Cardiac muscle cell (in vitro differentiated cells and primary cell): ENCODE measurements at places on chromosomes 7 and 10. TPM values are rescaled to one million over a fixed set of nuclear protein-coding genes. Genes with fewer than 3 reads are reported as not detected.

- peaks cover 2% of the 10 kb centered on the region for H3K27me3 ChIP-seq
- DNase-seq, result peak; percentile 78
- no peak overlapping the region for H3K27ac ChIP-seq
- no peaks in the 10 kb centered on the region for H3K36me3 ChIP-seq
Observed at GRCh38 chr7:113087071-113087998, 708 bp upstream of the GPR85 start.

GRCh38 chr7:111498391-111499007, 63.8 kb downstream of the IMMP2L start:
- no peaks in the 10 kb centered on the region for H3K4me1 ChIP-seq
- H3K36me3 ChIP-seq, result no peaks in the 10 kb centered on the region
- H3K4me3 ChIP-seq, result no peak overlapping the region
- H3K27ac ChIP-seq, result no peak overlapping the region
- H3K27me3 ChIP-seq, result no peaks in the 10 kb centered on the region

- H3K4me1 ChIP-seq, result peaks cover 26% of the 10 kb centered on the region
- peak overlapping the region; percentile 1 for H3K27ac ChIP-seq
- H3K36me3 ChIP-seq, result peaks cover 10% of the 10 kb centered on the region
- no peaks in the 10 kb centered on the region for H3K27me3 ChIP-seq
- H3K4me3 ChIP-seq, result no peak overlapping the region
Observed at GRCh38 chr7:43872406-43873110, 3.2 kb upstream of the MRPS24 start.

DNA sequence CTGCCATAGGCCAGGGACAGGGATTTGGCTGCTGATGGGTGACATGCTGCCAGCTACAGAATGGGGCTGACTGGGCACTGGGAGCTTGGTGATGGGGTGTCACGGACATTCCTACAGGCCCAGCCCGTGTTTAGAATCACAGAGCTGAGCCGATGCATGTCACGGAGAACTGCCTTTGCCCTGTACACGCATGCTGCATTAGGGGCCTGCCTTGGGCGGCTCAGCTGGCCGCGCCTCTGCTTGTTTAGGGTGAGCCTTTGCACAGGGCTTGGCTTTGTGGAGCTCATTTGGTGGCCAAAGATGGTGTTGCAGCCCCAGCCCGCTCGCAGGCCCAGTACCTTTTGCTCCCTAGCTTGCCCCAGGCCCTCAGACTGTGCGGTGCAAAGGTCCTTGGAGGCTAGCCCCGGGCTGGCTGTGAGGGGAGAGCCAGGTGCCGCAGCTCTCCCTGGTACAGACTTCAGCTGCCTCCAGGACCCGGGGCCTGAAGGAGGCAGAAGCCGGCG, 108.4 kb upstream of the BTBD16 start:
- H3K36me3 ChIP-seq, result no peaks in the 10 kb centered on the region
- H3K27me3 ChIP-seq, result no peaks in the 10 kb centered on the region
- no peak overlapping the region for H3K27ac ChIP-seq
- no peak for DNase-seq
- peak overlapping the region; percentile 39 for H3K4me3 ChIP-seq

GRCh38 chr7:157587805-157588560, 251.2 kb downstream of the DNAJB6 start:
- H3K27ac ChIP-seq, result no peak overlapping the region
- H3K27me3 ChIP-seq, result no peaks in the 10 kb centered on the region
- no peak for DNase-seq
- H3K36me3 ChIP-seq, result no peaks in the 10 kb centered on the region

- no peak for DNase-seq
- H3K4me3 ChIP-seq, result no peak overlapping the region
- no peaks in the 10 kb centered on the region for H3K27me3 ChIP-seq
- no peak overlapping the region for H3K27ac ChIP-seq
- no peaks in the 10 kb centered on the region for H3K4me1 ChIP-seq
- no peaks in the 10 kb centered on the region for H3K36me3 ChIP-seq
Observed at GRCh38 chr10:77590344-77591237, 47.0 kb downstream of the KCNMA1 start.

DNA sequence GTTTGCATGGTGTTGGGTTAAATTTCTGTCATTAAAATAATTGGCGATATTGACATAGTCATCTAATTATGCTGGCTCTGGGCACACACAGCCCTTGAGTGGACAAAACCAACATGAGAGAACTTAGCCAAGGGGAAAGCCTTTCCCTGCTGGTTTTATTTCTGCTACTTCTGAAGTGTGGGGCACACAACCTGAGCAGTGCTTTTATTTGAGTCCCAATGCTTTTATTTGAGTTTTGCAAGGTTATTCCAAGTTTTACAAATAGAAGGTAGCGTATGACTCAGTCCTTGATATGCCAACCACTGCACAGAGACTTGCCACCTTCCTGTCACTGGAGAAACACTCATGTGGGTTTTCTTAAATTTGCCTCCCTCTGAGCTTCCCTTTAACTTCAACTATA, 145.7 kb downstream of the EGFR start:
- no peaks in the 10 kb centered on the region for H3K36me3 ChIP-seq
- H3K4me3 ChIP-seq, result no peak overlapping the region

GRCh38 chr7:149664666-149665065, 108.7 kb downstream of the ZNF467 start:
- no peak overlapping the region for H3K27ac ChIP-seq
- H3K36me3 ChIP-seq, result no peaks in the 10 kb centered on the region
- no peak overlapping the region for H3K4me3 ChIP-seq
- DNase-seq, result no peak

- H3K4me1 ChIP-seq, result no peaks in the 10 kb centered on the region
- no peaks in the 10 kb centered on the region for H3K27me3 ChIP-seq
- no peak overlapping the region for H3K4me3 ChIP-seq
- peaks cover 30% of the 10 kb centered on the region for H3K36me3 ChIP-seq
- DNase-seq, result no peak
Observed at GRCh38 chr10:73376679-73377078, 18.0 kb upstream of the CFAP70 start.

DNA sequence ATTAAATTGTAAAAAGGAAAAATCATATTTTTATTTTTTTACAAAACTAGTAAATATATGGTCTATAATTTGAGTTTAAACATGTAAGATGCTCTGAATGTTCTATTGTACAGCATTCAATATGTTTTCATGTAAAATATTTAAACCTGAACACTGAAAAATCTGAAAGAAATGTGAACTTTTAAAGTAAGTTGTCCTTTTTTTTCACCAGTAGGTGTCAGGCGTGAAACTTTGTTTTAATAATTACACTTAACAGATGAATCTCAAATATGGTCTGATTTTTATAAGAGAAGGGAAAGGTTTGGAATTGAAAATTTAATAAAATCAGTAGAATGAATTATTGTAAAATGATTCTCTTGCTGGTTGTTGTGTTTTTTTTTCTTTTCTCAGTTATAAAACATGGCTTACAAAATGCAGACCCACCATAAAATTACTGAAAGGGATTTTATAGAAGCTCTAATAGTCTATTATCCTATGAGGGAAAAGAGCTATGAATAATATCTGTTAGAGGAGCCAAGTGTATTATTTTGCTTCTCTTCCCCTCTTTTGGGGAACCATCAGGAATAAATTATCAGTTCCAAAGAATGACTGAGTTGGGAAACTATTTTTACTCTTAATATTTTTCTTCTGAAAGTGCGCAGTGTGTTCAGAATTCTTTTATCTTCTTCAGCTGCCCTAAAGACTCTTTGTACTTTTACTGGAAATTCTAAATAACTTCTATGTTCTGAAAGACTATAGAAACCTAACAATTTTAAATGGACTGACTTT, 217.7 kb upstream of the FZD1 start:
- H3K4me3 ChIP-seq, result no peak overlapping the region
- H3K36me3 ChIP-seq, result no peaks in the 10 kb centered on the region
- no peaks in the 10 kb centered on the region for H3K4me1 ChIP-seq
- no peak for DNase-seq
- H3K27ac ChIP-seq, result no peak overlapping the region
- no peaks in the 10 kb centered on the region for H3K27me3 ChIP-seq

- peak; percentile 9 for DNase-seq
- H3K36me3 ChIP-seq, result no peaks in the 10 kb centered on the region
- H3K4me3 ChIP-seq, result peak overlapping the region; percentile 49
Observed at GRCh38 chr7:37916017-37916672, 472 bp downstream of the SFRP4 start.

DNA sequence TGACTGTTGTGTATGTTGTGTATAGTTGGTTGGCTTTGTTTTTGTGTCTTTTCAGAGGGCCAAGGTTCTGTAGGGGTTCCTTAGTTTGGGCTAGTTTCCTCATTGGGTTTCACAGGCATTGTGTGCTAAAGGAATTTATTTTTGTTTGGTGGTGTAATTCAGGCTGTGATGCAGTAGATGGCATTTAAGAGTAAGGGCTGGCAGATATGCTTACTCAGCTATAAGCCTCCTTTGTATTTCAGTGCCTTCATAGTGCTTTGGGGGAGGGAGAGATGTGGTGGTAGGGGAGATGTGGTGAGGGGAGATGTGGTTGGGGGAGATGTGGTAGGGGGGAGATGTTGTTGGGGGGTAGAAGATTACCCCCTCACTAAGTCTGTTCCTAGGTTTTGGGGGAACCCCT, 91.7 kb downstream of the SLC25A40 start:
- no peaks in the 10 kb centered on the region for H3K4me1 ChIP-seq
- no peaks in the 10 kb centered on the region for H3K36me3 ChIP-seq
- no peaks in the 10 kb centered on the region for H3K27me3 ChIP-seq
- H3K4me3 ChIP-seq, result no peak overlapping the region
- DNase-seq, result no peak
- no peak overlapping the region for H3K27ac ChIP-seq

DNA sequence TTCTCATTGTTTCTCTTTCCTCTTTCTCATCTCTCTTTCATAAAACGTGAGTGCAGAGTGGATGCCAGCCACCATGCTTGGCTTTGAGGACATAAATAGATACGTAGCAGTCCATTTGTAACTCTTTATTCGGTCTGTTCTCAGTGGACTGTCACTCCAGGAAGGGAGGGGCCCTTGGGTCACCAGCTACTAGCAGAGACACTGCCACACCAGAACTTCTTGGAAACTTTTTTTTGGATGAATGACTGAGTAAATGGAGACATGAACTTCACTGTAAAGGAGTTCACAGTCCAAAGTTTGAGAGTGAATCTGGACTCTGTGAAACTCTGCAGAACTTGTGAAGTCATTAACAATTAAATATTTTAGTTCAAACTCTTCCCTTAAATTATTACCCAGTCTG, 20.2 kb downstream of the CHN2 start:
- H3K36me3 ChIP-seq, result no peaks in the 10 kb centered on the region
- no peaks in the 10 kb centered on the region for H3K27me3 ChIP-seq

DNA sequence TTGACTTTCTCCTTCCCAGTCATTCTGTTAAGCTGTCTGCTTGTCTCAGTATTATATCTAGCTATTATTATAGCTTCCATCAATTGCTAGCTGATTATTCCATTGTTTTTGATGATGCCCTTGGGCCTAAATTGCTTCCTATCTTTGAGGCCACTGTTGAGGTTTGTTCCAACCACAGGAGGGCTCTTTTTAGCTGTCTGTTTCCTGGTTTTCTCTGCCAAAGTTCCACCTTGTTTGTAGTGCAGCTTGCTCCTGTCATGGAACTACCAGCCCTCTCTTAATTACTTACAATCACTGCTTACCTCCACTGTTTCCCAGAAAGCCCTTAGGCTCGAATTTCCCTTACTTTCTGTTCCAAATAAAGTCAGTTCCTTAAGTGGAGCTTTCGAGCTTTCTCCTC, 118.7 kb upstream of the SEC61G start:
- H3K27ac ChIP-seq, result no peak overlapping the region
- no peak overlapping the region for H3K4me3 ChIP-seq
- no peaks in the 10 kb centered on the region for H3K36me3 ChIP-seq
- no peak for DNase-seq
- no peaks in the 10 kb centered on the region for H3K27me3 ChIP-seq

- no peak overlapping the region for H3K27ac ChIP-seq
- H3K4me3 ChIP-seq, result no peak overlapping the region
- H3K4me1 ChIP-seq, result peaks cover 3% of the 10 kb centered on the region
Observed at GRCh38 chr7:105828141-105828540, 48.3 kb downstream of the ATXN7L1 start.

DNA sequence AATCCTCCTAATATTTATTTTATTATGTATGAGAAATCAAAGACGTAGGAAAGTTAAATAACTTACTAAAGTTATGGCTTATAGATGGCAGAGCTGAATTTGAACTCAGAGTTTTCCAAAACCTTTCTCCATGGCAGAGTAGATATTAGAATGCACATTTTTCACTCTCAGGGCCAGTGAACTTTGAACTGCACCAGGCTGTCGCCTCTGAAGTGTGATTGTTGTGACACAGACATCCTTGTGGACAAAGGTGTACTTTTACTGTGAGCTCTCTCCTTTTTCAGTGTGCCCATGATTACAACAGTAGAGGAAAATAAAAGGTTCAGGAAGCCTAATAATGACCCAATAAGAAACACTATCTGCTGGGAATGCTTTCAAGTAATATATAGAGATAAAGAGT, 29.1 kb downstream of the TES start:
- no peak overlapping the region for H3K27ac ChIP-seq
- no peaks in the 10 kb centered on the region for H3K36me3 ChIP-seq
- no peak for DNase-seq
- no peaks in the 10 kb centered on the region for H3K27me3 ChIP-seq

DNA sequence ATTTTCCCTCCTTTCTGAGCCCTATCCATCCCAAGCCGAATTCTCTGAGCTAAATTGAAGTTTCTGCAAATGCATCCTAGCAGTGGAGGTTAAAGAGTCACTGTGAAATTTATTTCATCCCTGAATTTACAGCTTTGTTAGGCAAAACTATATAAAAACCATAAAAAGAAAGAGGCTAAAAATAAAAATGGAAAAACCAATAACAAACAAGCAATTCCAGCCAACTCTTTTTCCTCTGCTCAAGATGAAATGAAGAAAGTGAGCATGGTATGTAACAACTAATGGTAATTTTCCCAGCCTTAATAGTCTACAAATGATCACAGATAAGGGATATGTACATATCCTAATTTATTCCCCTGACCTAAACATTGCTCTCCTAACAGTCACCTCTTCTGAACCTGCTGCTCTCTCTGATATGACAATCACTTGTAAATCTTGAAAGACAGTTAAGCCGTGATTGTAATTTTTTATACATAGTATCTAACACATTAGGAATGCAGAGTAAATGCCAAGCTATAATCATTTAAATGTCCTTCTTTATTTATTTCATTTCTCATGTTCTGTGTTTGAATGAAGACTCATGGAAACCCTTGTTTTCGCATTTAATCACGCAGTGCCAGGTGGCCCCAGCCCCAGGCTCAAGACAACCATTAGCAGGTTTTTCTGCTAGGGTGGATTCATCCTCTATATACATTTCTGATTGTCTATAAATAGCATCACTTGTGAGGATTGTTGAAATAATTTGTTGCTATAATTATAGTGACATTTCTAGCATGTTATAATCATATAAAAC, 48.6 kb upstream of the NRP1 start:
- H3K4me1 ChIP-seq, result peaks cover 6% of the 10 kb centered on the region
- H3K27ac ChIP-seq, result no peak overlapping the region
- no peak for DNase-seq
- H3K36me3 ChIP-seq, result no peaks in the 10 kb centered on the region

DNA sequence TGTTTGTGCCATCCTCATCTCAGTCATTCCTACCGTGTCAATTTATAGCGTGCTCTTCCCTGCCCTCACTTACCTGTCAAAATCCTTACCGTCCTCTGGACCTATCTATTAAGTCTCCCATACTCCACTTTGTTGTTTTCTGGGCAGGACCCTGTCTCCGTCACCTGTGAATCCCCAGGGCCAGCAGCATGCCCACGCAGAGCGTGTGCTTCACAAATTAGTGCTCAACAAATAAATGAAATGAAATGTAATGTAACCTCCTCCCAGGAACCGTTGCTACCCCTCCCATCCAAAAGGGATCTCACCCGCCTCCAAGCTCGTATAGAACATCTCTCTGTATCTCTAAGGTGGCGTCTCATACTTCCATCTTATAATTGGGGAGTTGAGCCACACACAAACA, 589.9 kb upstream of the MGMT start:
- no peaks in the 10 kb centered on the region for H3K27me3 ChIP-seq
- H3K27ac ChIP-seq, result no peak overlapping the region
- no peak overlapping the region for H3K4me3 ChIP-seq
- DNase-seq, result no peak

Gene MKRN1
- 156 and 216 TPM in 2 replicates for polyA plus RNA-seq

Gene STEAP1B
- polyA plus RNA-seq, result 0.16 TPM in 1 of 2 replicates, not detected in the other

Gene CTNNA3
- polyA plus RNA-seq, result 55.8 and 83.6 TPM in 2 replicates

Gene SMKR1
- polyA plus RNA-seq, result 0.32 and 3.6 TPM in 2 replicates

Gene OR13A1
- 0.38 TPM in 1 of 2 replicates, not detected in the other for polyA plus RNA-seq
